ENCODE measurements at places on chromosomes 11 and 22. TPM values are rescaled to one million over a fixed set of nuclear protein-coding genes. Genes with fewer than 3 reads are reported as not detected.

GRCh38 chr11:45917286-45917622 lies 423 bp downstream of the PEX16 start:
- H3K4me1 ChIP-seq, result peaks cover 40% of the 10 kb centered on the region
- peak overlapping the region; percentile 92 for H3K27ac ChIP-seq
- no peak for DNase-seq
- H3K4me3 ChIP-seq, result peak overlapping the region; percentile 89
- H3K27me3 ChIP-seq, result peaks cover 4% of the 10 kb centered on the region

The TPBGL gene
- total RNA-seq, result not detected

DNA sequence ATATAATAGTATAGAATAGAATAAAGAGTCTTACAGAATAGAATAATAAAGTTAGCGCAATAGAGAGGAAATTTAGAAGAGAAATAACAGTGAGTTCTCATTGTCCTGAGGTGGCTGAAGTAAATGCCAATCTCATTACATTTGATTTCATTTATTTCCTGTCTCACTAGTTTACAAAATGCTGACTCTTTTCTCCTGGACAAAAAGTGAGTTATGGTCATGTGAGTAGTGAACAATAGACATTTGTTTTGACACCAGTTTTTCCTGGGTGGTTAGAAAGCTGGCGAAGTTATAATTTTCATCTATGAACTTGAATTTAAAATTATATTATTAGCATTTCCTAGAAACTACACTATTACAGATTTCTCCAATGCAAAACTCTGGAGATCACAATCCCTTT lies 143.7 kb downstream of the TYR start:
- no peak overlapping the region for H3K4me3 ChIP-seq
- no peaks in the 10 kb centered on the region for H3K4me1 ChIP-seq
- H3K27me3 ChIP-seq, result no peaks in the 10 kb centered on the region
- H3K27ac ChIP-seq, result no peak overlapping the region
- no peaks in the 10 kb centered on the region for H3K36me3 ChIP-seq
- DNase-seq, result no peak

- no peak for DNase-seq
- no peak overlapping the region for H3K4me3 ChIP-seq
- H3K27me3 ChIP-seq, result no peaks in the 10 kb centered on the region
Measured at GRCh38 chr11:75422248-75423231, 10.5 kb downstream of the KLHL35 start.

- DNase-seq, result no peak
- H3K27me3 ChIP-seq, result peaks cover 18% of the 10 kb centered on the region
- H3K36me3 ChIP-seq, result no peaks in the 10 kb centered on the region
- H3K4me3 ChIP-seq, result peak overlapping the region; percentile 24
- H3K27ac ChIP-seq, result peak overlapping the region; percentile 55
Measured at GRCh38 chr22:48536541-48537342, 1290.9 kb downstream of the BRD1 start.

DNA sequence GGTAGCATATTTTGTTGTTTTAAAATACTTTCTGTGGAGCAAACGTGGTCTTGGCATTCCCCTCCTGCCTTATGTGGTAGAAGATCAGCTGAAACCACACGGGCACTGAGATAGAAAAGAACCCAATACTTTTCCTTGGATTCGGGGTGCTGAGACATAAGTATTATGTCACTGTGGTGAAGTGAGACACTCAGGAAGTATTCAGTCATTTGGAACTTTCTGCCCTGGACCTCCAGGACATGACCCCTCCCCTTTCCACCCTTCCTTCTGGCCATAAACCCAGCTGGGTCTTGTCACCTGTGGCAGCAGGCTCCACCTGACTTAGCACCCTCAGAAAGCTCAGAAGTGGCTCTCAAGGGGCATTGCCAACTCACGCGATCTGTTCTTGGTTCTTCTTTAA lies 123.4 kb downstream of the SWAP70 start:
- no peak overlapping the region for H3K27ac ChIP-seq
- H3K27me3 ChIP-seq, result no peaks in the 10 kb centered on the region
- no peak overlapping the region for H3K4me3 ChIP-seq
- H3K4me1 ChIP-seq, result no peaks in the 10 kb centered on the region

The MMP3 gene
- 17.2 TPM for total RNA-seq

- DNase-seq, result no peak
- no peak overlapping the region for H3K4me3 ChIP-seq
- H3K4me1 ChIP-seq, result no peaks in the 10 kb centered on the region
- no peak overlapping the region for H3K27ac ChIP-seq
- H3K36me3 ChIP-seq, result no peaks in the 10 kb centered on the region
- peaks cover 22% of the 10 kb centered on the region for H3K27me3 ChIP-seq
Measured at GRCh38 chr11:116605543-116606459, 167.0 kb downstream of the BUD13 start.

The MUC5B gene
- 0.08 TPM for total RNA-seq

DNA sequence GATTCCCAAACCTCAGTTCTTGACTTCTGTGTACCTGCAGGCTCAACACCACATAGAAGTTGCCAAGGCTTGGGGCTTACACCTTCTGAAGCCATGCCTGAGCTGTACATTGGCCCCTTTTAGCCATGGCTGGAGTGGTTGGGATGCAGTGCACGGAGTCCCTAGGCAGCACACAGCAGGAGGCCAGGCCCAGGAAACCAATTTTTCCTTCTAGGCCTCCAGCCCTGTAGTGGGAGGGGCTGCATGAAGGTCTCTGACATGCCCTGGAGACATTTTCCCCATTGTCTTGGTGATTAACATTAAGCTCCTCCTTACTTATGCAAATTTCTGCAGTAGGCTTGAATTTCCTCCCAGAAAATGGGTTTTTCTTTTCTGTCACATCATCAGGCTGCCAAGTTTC lies 94.6 kb downstream of the DEPDC5 start:
- no peaks in the 10 kb centered on the region for H3K4me1 ChIP-seq
- no peak overlapping the region for H3K27ac ChIP-seq
- H3K27me3 ChIP-seq, result no peaks in the 10 kb centered on the region
- peak; percentile 7 for DNase-seq
- H3K4me3 ChIP-seq, result no peak overlapping the region

DNA sequence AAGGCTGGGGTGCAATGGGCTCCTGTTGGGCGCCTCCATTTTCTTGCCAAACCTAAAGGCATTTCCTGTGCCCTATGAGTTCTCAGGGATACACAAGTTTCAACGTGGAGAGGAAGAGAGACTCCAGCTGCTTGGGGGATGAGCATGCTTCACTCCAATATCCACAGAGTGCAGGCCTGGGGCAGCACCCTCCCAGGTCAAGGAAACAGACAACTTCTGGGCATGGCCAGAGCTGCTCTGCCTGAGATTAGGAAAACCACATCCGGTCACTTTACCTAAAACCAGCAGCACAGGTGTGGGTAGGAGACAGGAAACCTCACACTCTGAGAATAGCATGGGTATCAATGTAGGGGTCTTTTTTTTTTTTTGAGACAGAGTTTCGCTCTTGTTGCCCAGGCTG lies 28.7 kb downstream of the TMEM184B start:
- no peak for DNase-seq
- no peak overlapping the region for H3K27ac ChIP-seq
- H3K36me3 ChIP-seq, result peaks cover 41% of the 10 kb centered on the region
- H3K4me3 ChIP-seq, result no peak overlapping the region
- H3K4me1 ChIP-seq, result peaks cover 52% of the 10 kb centered on the region

The XPNPEP3 gene
- 11.1 TPM for total RNA-seq

The KRTAP5-4 gene
- total RNA-seq, result 3.6 TPM

- peaks cover 12% of the 10 kb centered on the region for H3K27me3 ChIP-seq
- H3K36me3 ChIP-seq, result no peaks in the 10 kb centered on the region
- H3K4me3 ChIP-seq, result no peak overlapping the region
- H3K4me1 ChIP-seq, result no peaks in the 10 kb centered on the region
- DNase-seq, result no peak
Measured at GRCh38 chr22:44611880-44612496, 90.0 kb upstream of the PRR5 start.

- peak; percentile 62 for DNase-seq
- peaks cover 35% of the 10 kb centered on the region for H3K36me3 ChIP-seq
- H3K4me1 ChIP-seq, result peaks cover 58% of the 10 kb centered on the region
Measured at GRCh38 chr22:37629928-37630327, 9.5 kb upstream of the SH3BP1 start.

DNA sequence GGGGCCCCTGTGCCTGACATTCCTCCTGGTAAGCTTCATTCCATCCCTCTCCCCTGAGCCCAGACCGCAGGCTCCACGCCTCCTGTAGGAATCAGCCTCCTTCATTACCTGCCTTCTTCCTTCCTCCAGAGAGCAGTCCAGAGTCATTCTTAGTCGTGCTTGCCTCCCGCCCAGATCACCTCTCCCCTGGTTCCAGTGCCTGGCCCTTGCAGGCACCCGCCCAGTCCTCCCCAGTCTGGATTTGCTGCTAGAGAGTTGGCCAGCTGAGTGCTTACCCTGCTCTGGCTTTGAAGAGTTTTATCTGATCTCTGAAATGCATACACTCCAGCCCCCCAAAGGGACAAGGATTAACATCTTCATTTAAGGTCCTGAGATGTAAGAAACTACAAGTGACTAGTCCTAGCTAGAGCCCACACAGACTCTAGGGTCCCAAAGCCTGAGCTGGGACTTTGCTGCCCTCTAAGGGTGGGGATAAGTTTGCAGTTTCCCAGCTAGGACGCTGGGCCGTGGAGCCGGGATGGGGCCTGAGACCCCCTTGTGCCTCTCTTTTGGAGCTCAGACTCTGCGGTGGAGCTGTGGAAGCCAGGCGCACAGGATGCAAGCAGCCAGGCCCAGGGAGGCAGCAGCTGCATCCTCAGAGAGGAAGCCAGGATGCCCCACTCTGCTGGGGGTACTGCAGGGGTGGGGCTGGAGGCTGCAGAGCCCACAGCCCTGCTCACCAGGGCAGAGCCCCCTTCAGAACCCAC lies 1.6 kb downstream of the NR1H3 start:
- no peak for DNase-seq
- no peaks in the 10 kb centered on the region for H3K27me3 ChIP-seq

DNA sequence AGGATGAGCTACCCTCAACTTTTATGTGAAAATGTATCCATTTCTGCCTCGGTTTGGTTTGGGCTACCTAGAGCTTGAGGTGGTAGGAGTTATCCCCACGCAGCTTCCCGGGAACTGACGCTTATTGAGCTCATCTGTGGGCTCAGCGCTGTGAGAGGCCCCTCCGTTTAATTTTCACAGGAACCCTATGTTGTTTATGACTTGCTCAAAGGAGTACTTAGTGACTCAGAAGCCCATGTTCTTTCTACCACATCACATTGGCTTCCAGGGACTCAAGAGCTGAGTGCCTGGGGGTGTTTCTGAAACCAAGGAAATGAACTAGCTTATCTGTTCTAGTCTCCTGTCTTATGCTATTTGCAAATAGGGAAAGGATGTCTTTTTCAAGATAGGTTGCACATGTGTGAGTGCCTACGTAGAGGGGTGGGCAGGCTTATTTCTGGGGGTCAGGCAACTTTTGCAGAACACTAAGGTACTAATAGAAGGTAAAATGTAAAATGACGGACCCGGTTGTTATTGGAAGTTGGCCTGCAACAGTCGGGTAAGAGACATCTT lies 40.5 kb downstream of the MICAL2 start:
- DNase-seq, result no peak
- no peak overlapping the region for H3K27ac ChIP-seq
- H3K27me3 ChIP-seq, result no peaks in the 10 kb centered on the region
- H3K4me1 ChIP-seq, result peaks cover 3% of the 10 kb centered on the region
- H3K4me3 ChIP-seq, result no peak overlapping the region
- H3K36me3 ChIP-seq, result peaks cover 10% of the 10 kb centered on the region

The HBD gene
- total RNA-seq, result not detected

The BCO2 gene
- total RNA-seq, result 28.2 TPM

DNA sequence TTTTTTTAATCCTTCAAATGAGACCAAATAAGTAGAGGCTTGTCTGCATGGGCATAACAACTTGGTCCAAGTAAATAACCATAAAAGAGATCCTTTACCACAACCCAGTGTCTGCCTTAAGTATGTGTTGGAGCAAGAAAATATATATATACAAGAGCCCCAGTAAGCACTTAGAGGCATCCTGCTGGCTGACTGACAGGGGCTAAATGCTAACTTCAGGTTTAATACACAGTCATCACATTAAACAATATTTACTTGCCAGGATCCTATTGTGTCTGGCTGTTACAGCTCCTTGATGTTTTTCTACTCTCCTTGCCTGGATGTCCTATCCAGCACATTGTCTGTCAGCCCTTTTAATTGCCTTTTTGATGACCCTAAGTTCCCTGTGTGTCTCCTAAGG lies 37.5 kb upstream of the MMP20 start:
- no peak overlapping the region for H3K4me3 ChIP-seq
- H3K27ac ChIP-seq, result no peak overlapping the region
- no peak for DNase-seq

DNA sequence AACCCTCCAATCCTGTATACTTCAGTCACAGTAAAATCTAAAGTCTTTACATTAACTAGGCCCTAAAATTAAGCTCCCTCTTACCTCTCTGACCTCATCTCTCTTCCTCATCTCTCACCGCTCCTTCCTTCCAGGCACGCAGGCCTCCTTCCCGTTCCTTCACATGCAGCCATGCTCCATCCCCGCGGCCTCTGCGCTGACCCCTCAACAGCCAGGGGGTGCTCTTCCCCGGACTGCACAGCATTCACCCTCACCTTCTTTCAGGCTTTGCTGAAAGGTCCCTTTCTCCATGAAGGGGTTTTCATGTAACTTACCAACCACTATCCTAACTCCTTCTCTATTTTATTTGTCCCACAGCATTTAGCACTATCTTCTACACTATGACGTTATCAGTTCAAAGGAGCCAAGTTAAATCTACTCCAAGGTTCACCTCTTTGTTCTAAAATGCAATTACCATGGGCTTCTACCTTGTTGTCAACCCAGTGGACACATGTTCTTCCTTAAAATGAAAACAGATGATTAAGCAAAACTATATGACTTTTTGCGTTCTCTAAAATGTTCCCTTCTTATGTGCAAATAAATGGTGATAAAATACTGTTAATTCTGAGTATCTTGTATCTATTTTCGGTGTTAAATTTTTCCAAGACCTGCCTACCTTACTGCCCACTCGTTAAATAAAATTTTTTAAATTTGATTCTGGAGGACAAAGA lies 57.8 kb upstream of the APOA1 start:
- H3K27me3 ChIP-seq, result no peaks in the 10 kb centered on the region
- no peaks in the 10 kb centered on the region for H3K4me1 ChIP-seq
- H3K4me3 ChIP-seq, result no peak overlapping the region
- peaks cover 43% of the 10 kb centered on the region for H3K36me3 ChIP-seq
- no peak for DNase-seq

- no peaks in the 10 kb centered on the region for H3K4me1 ChIP-seq
- H3K27me3 ChIP-seq, result no peaks in the 10 kb centered on the region
- H3K4me3 ChIP-seq, result no peak overlapping the region
- H3K36me3 ChIP-seq, result no peaks in the 10 kb centered on the region
Measured at GRCh38 chr11:122625976-122626665, 29.4 kb upstream of the UBASH3B start.

The INS gene
- not detected for total RNA-seq

- H3K4me3 ChIP-seq, result no peak overlapping the region
- peaks cover 7% of the 10 kb centered on the region for H3K27me3 ChIP-seq
- DNase-seq, result no peak
- peaks cover 60% of the 10 kb centered on the region for H3K36me3 ChIP-seq
- peaks cover 66% of the 10 kb centered on the region for H3K4me1 ChIP-seq
Measured at GRCh38 chr11:1753229-1753928, 3.0 kb upstream of the IFITM10 start.

DNA sequence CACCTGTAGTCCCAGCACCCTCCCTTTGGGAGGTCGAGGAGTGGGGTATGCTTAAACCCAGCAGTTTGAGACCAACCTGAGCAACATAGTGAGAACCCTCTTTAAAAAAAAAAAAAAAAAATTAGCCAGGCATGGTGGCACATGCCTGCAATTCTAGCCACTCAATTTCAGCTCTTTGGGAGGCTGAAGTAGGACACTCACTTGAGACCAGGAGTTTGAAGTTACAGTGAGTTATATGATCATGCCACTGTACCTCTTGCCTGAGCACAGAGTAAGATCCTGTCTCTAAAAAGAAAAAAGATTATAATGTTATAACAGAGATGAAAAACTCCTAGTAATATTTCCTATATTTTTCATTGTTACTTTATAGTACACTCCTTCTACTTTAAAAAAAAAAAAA lies 23.9 kb downstream of the PIK3C2A start:
- H3K27ac ChIP-seq, result no peak overlapping the region
- no peak for DNase-seq
- no peak overlapping the region for H3K4me3 ChIP-seq
- H3K27me3 ChIP-seq, result no peaks in the 10 kb centered on the region

The F2 gene
- not detected for total RNA-seq
